ENCODE measurements at places on chromosomes 2 and 18. TPM values are rescaled to one million over a fixed set of nuclear protein-coding genes. Genes with fewer than 3 reads are reported as not detected.

- no peak for ATAC-seq
Measured at GRCh38 chr18:35519148-35519899, 21.6 kb upstream of the INO80C start.

- ATAC-seq: no peak
Measured at GRCh38 chr2:233098618-233099017, 38.5 kb downstream of the INPP5D start.

- ATAC-seq: no peak
Measured at GRCh38 chr2:32683520-32684086, 55.8 kb downstream of the TTC27 start.

DNA sequence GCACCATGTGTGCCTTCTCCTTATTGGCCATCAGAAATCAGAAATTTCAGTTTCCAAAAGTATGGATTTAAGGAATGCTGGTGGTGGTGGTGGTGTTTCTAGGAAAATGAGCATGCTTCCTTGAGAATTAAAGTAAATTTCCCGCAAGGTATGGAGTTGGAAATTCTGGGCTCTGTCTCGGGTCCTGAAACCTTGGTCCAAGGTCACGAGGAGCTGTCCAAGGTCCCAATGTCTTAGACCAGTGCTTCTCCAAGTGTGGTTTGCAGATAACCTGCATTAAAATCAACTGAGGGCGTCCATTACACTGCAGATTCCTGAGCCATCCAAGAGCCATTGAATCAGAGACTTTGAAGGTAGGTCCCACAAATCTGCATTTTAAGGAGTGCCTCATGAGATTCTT lies 210.9 kb upstream of the PKDCC start:
- no peak for ATAC-seq

DNA sequence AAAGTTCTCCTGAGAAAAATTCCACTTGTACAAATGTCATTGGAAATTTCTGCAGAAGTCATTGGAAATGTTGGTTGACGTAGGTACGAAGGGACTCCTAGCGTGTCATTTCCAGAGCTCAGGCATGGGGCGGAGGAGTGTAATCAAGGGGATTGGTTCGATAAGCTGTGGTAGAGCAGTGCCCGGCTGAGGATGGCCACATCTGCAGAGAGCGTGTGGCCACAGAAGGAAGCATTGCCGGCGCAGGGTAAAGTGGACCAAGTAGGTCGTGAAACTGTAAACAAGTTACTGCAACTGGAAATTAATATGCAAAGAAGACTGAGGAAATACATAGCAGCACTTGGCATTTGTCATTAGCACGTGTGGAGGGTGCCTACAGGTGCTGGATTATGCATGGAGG lies 101.8 kb downstream of the DGKD start:
- no peak for ATAC-seq

DNA sequence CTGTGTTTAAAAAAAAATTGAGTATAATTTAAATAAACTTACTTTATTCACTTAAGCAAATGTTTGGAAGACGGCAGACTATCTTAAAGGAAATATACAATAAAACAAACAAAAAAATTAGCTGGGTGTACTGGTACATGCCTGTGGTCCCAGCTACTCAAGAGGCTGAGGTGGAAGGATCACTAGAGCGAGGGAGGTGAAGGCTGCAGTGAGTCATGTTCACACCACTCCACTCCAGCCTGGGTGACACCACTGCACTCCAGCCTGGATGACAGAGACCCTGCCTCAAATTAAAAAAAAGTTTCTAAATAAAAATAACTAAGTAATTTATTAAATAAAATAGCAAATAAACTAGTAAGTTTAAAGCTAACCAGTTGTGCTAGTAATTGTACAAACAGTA lies 7.5 kb downstream of the PUM2 start:
- ATAC-seq: no peak

- ATAC-seq: no peak
Measured at GRCh38 chr2:235806986-235807750, 313.3 kb downstream of the AGAP1 start.

GRCh38 chr2:21644266-21644665 lies 520.5 kb downstream of the TDRD15 start:
- no peak for ATAC-seq

GRCh38 chr2:69517410-69517809 lies 80.2 kb upstream of the NFU1 start:
- no peak for ATAC-seq

DNA sequence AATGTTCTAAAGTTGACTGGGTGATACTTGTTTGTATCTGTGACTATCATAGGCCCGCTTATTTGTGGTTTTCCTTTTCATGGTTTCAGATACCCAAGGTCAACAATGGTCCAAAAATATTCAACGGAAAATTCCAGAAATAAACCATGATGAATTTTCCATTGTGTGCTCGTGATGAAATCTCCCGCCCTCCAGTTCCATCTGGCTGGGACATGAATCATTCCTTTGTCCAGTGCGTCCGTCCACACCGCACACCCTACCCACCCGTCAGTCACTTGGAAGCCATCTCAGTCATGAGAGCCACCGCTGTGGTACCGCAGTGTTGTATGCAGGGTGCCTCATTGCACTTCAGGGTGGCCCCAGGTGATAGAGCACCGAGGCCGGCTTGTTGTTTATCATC lies 268.2 kb upstream of the PXDN start:
- ATAC-seq: no peak

DNA sequence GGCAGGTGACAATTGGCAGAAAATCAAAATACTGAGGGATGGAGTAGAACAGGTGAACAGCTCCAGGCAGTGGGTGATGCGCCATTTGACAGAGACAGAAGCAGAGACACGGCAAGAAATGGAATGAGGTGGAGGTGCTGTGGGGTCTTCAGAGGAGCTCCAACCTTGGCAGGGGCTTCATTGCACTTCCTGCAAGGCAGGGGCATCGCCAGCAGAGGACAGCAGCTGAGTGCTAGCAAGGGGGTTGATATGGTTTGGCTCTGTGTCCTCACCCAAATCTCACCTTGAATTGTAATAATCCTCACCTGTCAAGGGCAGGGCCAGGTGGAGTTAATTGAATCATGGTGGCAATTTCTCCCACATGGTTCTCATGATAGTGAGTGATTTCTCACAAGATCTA lies 42.8 kb downstream of the CCDC68 start:
- ATAC-seq: no peak

DNA sequence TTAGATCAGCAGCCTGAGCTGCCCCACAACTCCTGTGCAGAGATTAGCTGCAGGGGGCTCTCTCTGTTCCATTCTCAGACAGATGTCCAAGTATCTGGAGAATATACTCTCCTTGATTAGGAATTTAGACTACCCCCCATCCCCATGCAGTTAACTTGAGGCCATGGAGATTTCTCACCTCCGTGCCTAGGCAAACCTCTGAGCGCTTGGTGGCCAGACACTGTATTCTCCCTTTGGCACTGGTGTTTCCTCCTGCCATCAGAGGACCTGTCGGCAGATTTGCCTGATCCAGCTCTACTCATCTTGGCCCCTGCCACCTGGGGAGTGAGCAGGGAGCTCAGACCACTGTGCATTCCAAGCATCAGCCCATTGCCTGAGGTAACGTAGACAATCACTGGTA lies 48.3 kb downstream of the ZNF804A start:
- ATAC-seq: no peak

DNA sequence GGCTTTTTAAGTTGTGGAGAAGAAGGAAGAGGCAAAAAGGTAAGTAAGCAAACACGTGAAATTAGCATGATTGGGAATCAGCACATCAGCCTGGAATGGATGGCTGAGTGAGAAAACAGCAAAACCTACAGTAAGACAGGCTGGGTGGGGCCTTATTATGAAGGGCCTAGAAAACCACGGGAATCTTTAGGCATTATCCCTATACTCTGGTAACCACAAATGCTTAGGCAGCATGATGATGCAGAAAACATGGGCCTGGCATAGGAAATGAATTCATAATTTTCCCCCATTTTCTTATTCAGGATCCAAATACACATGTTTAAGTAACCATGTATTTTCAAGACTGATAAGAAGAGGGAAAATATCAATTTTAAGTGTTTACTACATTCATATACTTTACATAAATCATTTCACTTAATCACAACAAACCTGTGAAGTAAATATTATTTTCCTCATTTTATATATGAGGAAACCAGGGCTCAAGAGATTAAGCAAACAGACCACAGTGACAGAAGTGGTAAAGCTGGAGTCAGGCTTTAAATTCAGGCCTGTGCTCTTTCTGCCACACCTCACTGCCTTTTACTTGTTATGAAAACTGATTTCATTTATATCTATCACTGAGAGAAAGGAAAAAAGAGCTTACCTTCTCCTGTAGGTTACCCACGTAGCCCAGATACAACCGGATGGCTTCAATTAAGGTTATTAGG lies 4.0 kb downstream of the TMEM17 start:
- ATAC-seq: no peak

- no peak for ATAC-seq
Measured at GRCh38 chr18:59229701-59230443, 9.9 kb downstream of the GRP start.

GRCh38 chr18:43932140-43932539 lies 654.9 kb upstream of the SYT4 start:
- no peak for ATAC-seq

DNA sequence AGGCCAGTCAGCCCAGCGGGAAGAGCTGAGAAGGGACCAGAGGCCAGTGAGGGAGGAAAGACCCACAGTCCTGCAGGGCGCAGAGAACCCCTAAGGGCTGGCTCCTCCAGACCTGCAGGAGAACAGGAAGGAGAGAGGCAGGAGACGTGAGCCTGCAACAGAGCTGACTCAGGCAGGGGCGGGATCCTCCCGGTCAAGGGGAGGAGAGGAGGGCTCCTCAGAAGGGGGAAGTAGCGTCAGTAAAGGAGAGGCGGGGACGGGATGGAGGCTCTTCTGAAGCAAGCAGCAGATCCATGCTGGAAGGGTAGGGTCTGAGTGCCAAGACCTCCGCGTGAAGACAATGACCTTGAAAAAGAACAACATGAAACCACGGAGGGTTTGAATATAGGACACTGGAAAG lies 50.8 kb downstream of the TRABD2A start:
- peak; percentile 63 for ATAC-seq

DNA sequence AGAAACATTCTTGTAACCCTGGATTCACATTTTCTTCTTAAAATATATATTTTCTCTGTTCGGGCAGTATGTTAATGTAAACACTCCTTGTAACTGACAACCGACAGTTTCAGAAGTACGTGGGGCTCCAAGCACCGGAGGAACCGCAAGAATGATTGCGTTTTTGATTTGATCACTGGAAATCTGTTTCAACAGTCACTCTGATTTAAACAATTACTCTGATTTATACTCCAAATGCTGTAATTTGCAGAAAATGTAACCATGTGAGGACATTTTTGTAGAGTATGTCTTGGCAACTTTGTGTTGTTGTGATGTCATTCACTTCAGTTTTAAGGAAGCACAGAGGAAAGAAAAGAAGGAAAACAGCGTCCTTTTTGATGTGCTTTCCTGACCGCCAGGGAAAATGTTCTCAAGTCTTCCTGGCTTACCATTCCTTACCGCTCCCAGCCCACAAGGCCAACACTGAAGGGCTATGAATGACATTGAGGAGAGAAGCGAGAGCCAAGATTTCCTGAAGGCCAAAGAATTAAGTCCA lies 77.7 kb downstream of the APOB start:
- no peak for ATAC-seq

DNA sequence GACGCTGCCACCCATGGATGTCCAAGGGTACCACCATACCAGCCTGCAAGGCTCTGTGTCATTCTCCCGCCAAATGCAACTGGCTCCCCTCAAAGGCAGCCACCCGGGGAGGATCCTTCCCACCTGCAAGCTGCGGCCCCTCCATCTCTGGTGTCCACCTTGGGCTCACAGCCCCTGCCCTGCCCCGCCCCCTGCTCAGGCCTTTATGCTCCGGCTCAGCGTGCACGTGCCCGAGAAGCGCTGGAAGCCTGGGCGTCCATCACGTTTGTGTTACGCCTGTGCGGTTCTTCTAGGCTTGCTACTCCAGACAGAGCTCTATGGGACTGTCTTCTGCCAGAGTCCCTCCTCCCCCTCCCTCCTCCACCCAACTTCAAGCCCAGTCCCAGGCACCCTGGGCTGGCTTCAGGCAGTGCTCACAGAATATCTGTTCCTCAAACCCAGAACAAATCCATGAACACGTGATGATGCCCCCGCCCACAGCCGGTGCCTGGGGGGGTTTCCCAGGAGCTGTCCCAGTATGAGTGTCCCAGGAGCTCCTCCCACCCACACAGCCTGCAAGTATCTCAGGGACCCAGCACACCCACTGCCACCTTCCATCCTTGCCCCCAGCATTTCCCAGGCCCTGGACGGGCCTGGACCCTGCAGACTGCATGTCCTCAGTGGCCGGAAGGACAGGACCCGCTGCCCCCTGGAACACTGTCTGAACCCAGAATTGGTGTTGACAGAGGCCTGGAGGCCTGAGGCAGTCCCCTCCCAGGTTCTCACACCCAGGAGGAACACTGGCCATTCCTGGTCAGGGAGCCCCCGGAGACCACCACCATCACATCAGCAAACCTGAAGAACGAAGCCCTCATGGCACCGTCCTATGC lies 30.3 kb downstream of the KIF1A start:
- ATAC-seq: no peak

DNA sequence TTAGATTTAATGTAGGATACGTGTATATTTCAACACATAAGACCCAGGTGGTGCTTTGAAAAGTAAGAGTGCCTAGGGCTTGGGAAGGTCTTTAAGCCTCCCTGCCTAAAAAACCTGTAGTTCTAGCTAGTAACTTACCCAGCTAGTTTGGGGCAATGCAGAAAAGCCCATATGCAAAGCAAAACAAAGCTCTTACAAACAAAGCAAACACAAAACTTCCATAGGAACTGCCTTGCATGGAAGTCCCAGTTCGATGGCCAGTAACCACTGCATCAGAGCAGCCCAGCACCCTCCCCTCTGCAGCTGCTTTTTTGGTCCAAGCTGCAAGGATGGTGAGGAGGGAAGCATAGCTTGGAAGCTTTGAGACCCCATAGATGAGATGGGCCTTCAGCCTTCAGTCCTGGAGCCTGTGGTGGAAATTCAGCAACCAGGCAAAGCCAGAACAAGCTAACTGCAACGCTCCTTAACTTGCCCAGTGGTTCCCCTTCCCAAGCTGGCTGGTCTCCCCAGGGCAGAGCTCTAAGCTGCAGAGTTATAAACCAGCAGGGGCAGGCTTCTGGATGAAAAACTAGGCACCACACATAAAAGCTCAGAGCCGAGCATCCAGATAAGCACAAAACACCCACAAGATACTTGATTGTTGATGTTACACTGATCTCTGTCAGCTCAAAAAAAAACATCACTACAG lies 16.2 kb downstream of the C2orf76 start:
- no peak for ATAC-seq

DNA sequence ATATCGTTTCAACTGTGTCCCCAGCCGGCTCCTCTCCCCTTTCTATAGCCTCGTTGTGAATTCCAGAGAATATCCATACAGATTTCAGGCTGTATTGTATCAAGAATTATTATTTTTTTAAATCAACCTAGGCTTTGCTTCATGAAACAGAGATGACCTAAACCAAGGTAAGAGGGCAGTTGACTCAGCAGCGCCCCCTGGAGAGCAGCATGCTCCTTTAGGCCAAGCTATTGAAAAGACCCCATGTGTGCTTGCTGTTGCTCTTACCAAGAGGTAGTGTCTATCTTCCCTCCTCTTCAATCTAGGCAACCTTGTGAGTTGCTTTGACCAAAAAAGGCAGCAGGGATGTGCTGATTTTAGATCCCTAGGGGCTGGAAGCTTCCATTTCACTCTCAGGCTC lies 426.7 kb upstream of the SMIM21 start:
- ATAC-seq: no peak

The SERPINB12 gene
- not detected for total RNA-seq

The SERPINB10 gene
- total RNA-seq: not detected

The PDE1A gene
- 0.30 TPM for total RNA-seq

The MREG gene
- total RNA-seq: 1.1 TPM

The ACSL3 gene
- 55.0 TPM for total RNA-seq

The ADD2 gene
- 48.8 TPM for total RNA-seq

The CNGA3 gene
- total RNA-seq: 2.3 TPM

The REG1A gene
- total RNA-seq: 1.6 TPM

The DSC3 gene
- total RNA-seq: 3.7 TPM

The FAM124B gene
- total RNA-seq: not detected

The PASK gene
- total RNA-seq: 14.7 TPM

The RAB17 gene
- 0.09 TPM for total RNA-seq

Measured in motor neuron (in vitro differentiated cells).